ENCODE measurements at places on chromosomes 7 and 10.

GRCh38 chr7:55723621-55723941 lies 139.0 kb downstream of the SEPTIN14 start:
- DNase-seq, result no peak

- no peak for DNase-seq
These were observed 48.7 kb downstream of the GCC1 start for GRCh38 chr7:127536741-127537140.

GRCh38 chr10:123554656-123555055 lies 111.5 kb upstream of the GPR26 start:
- DNase-seq, result no peak

GRCh38 chr10:78458983-78459638 lies 425.4 kb downstream of the RPS24 start:
- DNase-seq, result no peak

DNA sequence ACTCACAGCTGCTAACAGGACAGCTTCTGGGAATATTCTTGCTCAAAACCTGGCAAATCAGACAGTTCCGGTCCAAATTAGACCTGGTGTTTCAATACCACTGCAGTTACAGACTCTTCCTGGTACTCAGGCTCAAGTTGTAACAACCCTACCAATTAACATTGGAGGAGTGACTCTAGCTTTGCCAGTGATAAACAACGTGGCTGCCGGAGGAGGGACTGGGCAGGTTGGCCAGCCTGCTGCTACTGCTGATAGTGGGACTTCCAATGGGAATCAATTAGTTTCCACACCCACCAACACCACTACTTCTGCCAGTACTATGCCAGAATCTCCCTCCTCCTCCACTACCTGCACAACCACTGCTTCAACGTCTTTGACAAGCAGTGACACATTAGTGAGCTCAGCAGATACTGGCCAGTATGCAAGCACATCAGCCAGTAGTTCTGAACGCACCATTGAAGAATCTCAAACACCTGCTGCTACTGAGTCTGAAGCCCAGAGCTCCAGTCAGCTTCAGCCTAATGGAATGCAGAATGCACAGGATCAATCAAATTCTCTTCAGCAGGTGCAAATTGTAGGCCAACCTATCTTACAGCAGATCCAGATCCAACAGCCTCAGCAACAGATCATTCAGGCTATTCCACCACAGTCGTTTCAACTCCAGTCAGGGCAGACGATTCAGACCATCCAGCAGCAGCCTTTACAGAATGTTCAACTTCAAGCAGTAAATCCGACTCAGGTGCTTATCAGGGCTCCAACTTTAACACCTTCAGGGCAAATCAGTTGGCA lies 2.1 kb downstream of the SP4 start:
- no peak for DNase-seq

- DNase-seq, result no peak
These were observed 36.7 kb downstream of the BTBD16 start for GRCh38 chr10:122307669-122308416.

DNA sequence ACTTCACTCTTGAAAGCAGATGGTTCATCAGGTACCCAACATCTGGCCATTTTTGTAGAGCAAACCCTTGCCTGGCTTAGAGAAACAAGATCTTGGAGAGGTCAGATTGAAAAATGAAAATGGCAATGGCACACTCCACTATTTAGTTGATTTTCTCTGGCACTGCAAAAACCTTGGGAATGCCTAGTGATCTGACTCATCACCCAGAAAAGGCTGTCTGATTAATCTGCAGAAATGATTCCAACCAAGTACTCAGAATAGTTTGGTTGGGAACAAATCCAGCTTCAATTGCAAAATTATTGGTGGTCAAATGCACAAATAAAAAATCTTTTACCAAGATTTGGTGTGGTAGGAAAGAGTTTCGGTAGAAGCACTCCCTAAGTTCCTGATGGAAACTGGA lies 351.2 kb downstream of the PHTF2 start:
- no peak for DNase-seq

- no peak for DNase-seq
These were observed 24.9 kb upstream of the PANK1 start for GRCh38 chr10:89669985-89670384.

- DNase-seq, result no peak
These were observed 109.0 kb downstream of the FZD1 start for GRCh38 chr7:91373111-91373800.

GRCh38 chr10:6108631-6109443 lies 20.0 kb downstream of the RBM17 start:
- no peak for DNase-seq

GRCh38 chr7:45988405-45989057 lies 67.5 kb upstream of the IGFBP3 start:
- no peak for DNase-seq

- DNase-seq, result no peak
These were observed 4.9 kb upstream of the UPK3B start for GRCh38 chr7:76505168-76506080.

DNA sequence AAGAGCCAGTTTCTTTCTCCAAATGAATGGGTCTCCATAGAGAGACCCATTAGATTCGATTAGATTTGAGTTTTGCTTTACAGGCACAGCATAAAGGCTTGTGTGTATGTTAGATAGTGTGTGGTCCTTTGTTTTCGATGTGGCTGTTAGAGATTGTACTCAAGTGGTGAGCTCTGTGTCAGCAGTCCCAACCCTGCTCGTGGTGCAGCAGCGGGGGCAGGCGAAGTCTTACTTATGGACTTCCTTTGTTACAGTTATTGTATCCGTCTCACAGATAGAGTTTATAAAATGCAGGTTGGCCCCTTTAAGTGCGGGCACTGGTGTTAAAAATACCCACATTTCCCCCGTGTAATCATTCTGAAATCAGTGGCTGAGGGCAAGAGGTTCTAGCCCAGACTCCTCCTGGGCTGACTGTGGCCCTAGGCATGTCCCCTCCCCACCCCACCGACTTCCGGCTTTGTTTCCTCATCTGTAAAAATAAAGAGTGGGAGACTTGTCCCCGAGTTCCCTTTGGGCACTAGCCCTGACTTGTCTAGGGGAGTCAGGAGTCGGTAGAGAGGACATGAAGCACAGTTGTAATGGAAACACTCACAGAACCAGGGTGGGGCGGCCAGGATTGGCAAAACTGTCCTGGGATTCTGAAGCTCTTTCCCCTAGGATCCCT lies 28.6 kb downstream of the MTURN start:
- no peak for DNase-seq

GRCh38 chr10:14507176-14507575 lies 176.5 kb upstream of the FRMD4A start:
- DNase-seq, result no peak

GRCh38 chr7:65269150-65269856 lies 104.4 kb upstream of the ZNF92 start:
- peak; percentile 78 for DNase-seq

GRCh38 chr10:94677691-94678090 lies 5.8 kb upstream of the CYP2C18 start:
- DNase-seq, result no peak

- no peak for DNase-seq
These were observed 187.5 kb downstream of the CELF2 start for GRCh38 chr10:11205030-11205772.

GRCh38 chr10:116209781-116210180 lies 63.2 kb downstream of the GFRA1 start:
- DNase-seq, result no peak

- no peak for DNase-seq
These were observed 23.8 kb downstream of the C10orf105 start for GRCh38 chr10:71695502-71696476.

- peak; percentile 100 for DNase-seq
These were observed at the start of gene H2AZ2 for GRCh38 chr7:44847920-44848634. TSS of gene H2AZ2 (minus strand) at chr7:44848087. CDS start at chr7:44847971, 116 bp downstream.

DNA sequence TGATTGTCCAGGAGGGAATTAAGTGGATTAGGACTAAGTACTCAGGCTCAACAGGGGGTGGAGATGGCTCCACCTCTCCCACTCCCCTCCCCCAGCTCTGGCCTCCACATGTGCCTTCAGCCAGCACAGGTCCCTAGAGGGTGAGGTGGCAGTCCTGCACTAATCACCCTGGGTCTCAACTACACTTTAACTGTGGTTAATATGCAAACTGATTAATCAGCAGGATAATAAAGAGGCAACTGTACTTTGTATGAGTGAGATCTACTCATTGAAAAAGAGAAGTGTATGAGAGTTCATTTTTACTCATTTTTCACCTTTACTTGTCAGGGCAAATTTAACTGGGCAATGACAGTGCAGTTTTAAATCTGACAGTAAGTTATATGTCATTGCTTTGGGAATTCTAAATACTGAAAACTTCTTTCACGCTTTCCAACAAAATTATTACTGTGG lies 223.8 kb upstream of the CCDC6 start:
- DNase-seq, result no peak

DNA sequence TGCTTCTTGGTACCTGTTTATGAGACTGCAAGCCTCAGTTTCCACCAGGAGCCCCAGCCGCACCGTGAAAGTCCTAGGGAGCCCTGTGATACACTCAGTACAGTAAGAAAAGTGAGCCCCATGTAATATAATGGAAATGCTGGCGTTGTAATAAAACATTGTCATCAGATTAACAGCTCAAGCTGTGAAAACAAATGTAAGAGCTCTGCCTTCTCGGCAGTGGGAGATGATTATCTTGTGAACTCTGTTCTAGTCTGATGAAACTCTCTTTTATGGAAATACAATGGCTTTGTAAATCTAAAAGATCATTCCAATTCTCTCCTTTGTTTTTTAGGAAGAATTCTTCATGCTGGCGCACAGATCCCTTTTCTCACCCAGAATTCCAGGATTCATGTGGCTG lies 299.9 kb downstream of the ABCA13 start:
- DNase-seq, result no peak

DNA sequence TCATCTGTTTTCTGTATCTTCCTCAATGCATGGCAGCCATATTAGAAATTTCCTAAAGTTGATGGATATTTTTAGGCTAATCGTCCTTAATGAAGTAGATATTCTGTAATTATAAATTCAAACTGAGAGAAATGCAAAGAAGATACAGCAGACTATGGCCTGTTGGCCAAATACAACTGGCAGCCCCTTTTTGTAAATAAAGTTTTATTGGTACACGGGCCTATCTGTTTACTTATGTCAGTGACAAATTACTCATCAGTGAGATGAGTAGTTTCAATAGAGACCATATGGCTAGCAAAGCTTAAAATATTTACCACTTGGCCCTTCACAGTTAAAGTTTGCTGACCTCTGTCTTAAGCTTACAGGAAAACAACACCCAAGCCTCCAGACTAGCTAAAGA lies 112.3 kb downstream of the HTR7 start:
- no peak for DNase-seq

DNA sequence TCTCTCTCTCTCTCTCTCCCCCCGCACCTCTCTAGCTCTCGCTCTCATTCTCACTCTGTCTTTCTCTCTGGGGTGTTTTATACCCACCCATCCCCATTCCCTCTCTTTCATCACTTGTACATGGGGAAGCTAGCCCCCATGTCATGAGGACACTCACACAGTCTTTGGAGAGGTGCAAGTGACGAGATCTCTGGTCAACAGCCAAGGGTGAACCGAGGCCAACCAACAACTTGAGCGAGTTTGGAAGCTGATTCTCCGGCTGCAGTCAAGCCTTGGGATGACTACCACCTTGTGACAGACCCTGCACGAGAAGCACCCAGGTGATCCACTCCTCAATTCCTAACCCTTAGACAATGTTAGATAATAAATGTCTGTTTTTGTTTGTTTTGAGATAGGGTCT lies 10.1 kb upstream of the KBTBD2 start:
- DNase-seq, result no peak

GRCh38 chr10:63129888-63130287 lies 3.2 kb upstream of the NRBF2 start:
- DNase-seq, result no peak

GRCh38 chr7:5567790-5568189 lies 144.2 kb upstream of the TNRC18 start:
- no peak for DNase-seq

DNA sequence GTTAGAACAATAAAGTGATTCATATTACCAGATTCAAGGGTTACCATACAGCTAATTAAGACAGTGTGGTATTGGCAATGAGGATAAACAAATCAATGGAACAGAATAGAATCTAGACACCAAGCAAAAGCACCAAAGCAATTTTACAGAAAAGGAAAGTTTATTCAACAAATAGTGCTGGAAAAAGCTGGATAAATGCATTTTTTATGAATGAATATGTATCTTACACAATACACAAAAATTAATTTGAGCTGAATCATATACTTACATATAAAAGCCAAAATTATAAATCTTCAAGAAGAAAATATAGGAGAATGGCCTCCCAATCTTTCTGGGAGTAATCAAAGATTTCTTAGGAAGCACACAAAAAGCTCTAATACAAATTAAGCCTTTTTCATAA lies 220.4 kb upstream of the PTN start:
- no peak for DNase-seq

GRCh38 chr10:119309423-119309770 lies 102.0 kb downstream of the GRK5 start:
- no peak for DNase-seq

DNA sequence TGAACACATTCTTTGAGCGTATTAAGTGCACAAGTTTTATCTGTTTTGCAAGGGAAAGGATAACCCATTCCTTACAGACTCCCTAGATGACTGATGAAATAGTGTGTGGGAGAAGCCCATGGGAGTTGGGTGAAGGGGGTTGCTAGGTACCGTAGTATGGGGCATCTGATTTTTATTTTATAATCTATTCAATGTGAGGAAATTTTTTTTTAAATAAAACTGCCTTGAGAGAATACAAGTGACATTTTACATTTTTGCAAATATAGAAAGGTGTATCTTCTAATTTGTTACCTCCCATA lies 1.4 kb downstream of the BTAF1 start:
- no peak for DNase-seq

DNA sequence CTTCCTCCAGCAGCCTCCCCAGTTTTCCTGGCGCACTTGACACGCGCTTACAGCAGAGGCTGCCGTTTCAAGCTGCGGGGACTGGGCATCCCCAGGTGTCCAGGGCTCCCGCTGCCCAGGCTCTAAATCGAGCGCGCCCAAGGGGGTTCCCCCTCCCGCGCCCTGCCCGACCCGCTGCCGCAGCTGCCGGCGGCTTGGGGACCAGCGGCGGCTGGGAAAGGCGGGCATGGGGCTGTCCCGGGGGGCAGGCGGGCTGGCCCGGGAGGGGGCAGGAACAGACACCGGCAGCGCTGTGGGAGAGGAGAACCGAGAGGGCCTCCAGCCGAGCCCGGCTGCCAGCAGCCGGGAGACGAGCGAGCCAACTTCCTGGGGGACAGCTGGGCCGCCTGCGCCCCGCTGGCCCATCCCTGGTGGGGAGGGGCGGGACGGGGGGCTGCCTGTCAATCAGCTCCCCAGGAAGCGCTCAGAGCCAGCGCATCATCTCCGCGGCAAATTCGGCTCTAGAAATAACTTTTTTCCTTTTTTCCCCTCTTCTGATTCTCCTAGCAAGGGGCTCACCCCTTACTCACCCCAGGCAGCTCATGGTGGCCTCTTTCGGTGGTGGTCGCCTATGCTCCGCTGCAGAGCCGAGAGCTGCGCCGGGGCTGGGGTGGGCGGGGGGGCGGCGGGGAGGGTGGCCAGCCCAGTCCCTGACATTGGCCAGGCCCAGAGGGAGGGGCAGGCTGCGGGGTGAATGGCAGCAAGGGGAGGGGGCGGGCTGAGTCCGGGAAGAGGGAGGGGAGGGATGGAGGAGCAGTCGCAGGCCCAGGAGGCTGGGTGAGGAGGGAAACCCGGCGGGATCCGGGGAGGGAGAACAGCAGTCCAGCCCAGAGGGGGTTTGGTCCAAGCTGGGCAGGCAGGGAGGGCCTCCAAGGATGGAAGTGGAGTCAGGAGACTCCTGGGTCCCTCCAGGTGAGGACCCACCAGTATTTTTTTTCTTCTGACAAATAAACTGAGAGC lies 14.7 kb downstream of the GRID2IP start:
- no peak for DNase-seq

GRCh38 chr7:2934211-2934731 lies 90.2 kb upstream of the GNA12 start:
- no peak for DNase-seq
